ENCODE measurements at places on chromosomes 4 and X.

GRCh38 chr4:84841435-84841834 is 125.1 kb downstream of the WDFY3 start:
- DNase-seq: no peak

DNA sequence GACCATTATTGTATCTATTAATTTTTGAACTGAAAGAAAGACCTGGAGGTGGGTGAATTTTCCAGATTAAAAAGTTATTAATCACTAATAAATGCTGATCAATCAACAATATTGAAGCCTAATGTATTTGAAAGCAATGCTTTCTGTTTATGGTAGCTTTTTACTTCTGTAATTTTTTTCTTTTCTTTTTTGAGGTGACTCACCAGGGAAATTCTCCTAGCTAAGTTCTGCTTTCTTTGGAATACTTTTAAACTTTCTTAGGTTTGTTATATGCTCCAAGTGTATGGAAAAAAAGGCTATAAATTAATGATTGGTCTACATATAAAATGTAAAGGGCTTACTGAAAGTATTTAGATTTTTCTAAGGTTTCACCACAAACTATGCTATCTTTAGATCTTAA is 94.2 kb downstream of the MBNL3 start:
- DNase-seq: no peak

DNA sequence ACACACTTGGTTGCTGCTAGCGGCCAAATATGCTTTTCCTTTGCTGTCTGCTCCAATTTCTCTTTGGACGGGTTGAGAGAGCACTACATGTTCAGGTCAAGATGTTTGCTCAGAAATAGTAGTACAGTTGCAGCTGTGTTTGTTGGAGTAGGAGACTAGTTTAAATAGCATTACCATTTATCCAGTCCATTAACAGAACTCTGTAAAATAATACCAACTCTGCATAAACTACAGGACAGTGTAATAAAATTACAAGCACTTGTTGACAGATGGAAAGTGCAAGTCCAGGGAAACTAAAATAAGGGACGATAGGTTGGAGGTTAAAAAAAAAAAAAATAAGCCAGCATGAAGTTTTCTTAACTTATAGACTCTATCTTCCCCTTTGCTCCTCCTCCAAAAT is 20.2 kb downstream of the SLIT2 start:
- DNase-seq: no peak

DNA sequence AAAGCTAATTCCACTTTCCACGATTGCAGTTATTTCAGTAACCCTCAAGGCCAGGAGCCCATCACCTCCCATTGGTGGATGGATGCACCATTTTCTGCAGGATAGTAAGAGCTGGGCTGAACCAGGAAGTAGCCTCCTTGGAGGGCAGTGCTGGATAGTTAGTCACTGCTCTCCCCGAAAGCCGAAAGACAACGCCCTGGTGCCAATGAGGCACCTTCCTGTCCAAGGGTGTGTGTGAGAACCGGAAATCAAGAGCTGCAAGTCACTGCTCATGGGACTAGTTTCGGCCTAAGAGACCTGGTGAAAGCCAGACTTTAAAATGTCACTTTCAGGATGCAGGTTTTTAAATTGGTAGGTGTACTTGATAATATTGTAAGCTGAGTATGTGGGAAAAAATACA is 203.8 kb upstream of the HS3ST1 start:
- no peak for DNase-seq

GRCh38 chrX:104270916-104271512 is 16.3 kb upstream of the ESX1 start:
- no peak for DNase-seq
